ENCODE measurements at places on chromosomes 2 and 18. TPM values are rescaled to one million over a fixed set of nuclear protein-coding genes. Genes with fewer than 3 reads are reported as not detected.

RAB6C gene
- total RNA-seq: not detected

MSH6 gene
- 84.1 TPM for total RNA-seq

BOLL gene
- not detected for total RNA-seq

QPCT gene
- 15.2 TPM for total RNA-seq

Data from thoracic aorta endothelial cell (primary cell).